ENCODE measurements at places on chromosomes 16 and 17.

DNA sequence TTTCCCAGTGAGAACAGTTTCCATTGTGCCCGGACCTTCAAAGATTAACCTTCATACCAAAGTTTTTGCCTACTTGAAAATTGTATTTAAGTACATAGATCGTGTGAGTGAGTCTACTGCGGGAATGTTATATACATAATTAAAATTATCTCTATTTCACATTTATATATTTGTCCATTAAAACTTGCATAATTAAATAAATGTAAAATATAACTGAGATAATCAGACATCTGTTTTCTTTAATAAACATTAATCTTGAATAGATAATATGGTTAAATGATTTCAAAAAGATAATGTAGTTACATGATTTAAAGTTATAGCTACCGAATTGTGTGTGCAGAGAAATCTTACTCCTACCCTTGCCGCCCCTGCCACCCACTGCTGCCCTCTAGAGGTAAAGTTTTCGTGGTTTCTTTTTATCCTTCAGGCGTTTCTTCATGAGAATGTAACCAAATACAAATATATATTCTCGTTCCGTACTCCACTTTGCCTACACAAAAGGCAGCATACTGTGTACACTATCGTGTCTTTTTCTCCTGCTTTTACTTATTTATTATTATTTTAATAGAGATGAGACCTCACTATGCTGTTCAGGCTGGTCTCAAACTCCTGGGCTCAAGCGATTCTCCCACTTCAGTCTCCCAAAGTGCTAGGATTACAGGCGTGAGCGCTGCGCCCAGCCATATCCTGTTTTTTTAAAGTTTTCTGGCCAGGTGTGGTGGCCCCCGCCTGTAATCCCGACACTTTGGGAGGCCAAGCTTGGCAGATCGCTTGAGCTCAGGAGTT, 35.6 kb downstream of the RPA1 start:
- peak; percentile 60 for DNase-seq

DNA sequence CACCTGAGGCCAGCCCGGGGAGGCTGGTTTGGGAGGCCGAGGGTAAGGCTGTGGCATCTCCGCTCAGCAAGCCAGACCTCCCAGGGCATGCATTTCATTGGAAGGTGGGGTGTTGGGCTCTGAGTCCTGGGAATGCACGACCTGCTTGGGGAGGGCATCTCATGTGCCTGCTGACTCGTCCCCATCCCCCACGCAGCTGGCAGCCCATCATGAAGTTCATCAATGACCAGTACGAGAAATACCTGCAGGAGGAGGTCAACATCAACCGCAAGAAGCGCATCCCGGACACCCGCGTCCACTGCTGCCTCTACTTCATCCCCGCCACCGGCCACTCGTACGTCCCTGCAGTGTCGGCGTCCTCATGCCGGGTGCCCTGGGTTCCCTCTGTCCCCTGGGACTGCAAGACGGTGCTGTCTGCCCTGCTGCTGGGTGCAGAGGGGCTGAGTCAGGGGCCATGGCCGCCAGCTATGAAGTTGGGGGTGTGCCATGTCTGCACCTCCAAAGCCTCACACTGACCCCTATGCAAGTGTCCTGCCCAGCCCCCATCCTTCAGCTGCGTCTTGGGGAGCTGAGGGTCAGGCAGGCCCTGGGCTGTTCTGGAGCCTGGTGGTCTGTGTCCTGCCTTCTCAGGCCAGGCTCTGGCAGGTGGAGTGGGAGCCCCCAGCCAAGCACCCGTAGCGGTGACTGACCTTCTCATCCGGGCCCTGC, 347.9 kb downstream of the SEC14L1 start:
- no peak for DNase-seq

GRCh38 chr17:46811978-46812583, 6.4 kb downstream of the WNT3 start:
- DNase-seq, result no peak

GRCh38 chr17:13096291-13096690, 78.5 kb upstream of the ELAC2 start:
- DNase-seq, result no peak

- no peak for DNase-seq
These were observed 3.9 kb upstream of the NFAT5 start for GRCh38 chr16:69561901-69562300.

DNA sequence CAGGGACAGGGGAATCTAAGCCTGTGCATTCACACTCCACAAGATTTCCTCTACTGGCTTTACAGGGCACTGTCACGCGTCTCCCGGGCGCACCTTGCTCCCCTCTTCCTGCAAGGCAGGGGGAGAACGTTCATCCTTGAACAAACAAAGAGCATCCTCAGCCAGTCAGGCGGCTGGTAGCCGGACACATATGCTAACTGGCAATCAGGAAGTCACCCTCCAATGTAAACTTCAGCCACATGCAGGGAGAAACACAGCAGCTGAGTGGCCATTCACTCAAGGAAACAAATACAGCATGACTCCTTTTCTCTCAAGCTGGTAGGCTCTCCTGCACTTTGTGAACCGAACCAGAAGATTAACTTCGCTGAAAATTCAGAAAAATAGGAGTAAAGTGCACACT, 10.8 kb upstream of the HSBP1 start:
- DNase-seq, result no peak

- no peak for DNase-seq
These were observed 109.6 kb downstream of the CLEC16A start for GRCh38 chr16:11053916-11054460.

DNA sequence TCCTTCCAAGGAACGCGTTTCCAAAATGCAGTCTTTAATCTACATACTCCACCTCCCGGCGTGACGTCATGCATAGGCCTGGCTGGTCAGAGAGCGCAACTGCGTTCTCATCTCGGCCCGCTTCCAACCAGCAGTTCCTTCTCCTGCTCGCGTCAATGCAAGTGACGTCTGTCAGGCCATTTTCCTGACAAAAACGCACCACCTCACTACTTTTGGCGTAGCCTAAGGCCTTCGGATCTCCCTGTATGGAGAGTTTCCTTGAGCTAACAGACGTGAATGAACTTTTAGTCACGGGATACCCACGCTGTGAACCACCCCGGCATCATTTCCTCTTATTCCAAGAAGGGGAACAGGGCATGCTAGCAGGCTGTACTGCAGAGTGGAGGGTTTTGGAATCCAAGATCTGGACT, 25.0 kb downstream of the TEX14 start:
- DNase-seq, result peak; percentile 76

DNA sequence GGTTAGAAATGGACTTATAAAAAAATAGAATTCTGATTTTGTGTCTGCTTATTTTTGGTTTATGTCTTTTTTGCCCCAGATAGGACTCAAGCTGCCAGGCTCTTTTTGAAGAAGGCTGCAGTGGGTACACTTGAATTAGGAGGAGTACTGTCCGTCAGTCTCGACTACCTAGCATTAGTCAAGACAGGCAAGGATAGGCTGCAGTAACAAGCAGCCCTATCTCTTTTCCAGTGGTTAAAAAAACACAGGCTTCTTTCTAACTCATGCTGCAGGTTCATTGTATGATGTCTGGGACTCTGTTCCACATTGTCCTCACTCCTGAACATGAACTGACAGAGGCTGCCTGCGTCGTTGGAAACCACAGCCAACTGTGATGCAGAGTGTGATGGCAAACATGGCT, 8.0 kb downstream of the C16orf46 start:
- DNase-seq, result no peak

DNA sequence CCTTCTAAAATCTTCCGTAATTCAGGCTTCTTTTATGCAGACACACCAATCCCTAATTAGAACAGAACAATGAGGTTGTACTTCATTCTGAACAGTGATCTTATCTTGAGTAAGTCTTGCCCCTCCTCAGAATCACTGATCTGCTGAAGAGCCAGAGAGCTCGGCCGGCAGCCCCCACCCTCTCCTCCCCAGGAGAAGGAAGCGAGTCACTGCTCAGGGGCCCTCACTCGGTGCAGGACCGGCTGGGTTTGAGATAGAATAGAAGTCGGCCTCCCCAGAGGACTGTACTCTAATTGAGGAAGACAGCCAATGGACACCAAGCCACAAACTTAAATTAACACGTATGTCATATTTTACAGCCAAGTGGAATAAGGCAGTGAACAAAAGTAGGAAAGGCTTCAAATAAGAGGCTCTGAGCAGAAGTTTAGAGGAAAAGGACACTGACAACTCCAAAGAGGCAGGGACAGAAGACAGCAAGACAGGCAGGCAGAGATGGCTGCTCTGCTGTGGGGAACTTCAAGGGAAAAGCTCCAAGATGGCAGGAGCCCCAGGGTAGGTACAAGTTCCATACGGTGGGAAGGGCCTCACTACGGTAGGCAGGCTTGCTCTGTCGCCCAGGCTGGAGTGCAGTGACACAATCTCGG, 18.6 kb downstream of the CREBBP start:
- DNase-seq, result no peak

DNA sequence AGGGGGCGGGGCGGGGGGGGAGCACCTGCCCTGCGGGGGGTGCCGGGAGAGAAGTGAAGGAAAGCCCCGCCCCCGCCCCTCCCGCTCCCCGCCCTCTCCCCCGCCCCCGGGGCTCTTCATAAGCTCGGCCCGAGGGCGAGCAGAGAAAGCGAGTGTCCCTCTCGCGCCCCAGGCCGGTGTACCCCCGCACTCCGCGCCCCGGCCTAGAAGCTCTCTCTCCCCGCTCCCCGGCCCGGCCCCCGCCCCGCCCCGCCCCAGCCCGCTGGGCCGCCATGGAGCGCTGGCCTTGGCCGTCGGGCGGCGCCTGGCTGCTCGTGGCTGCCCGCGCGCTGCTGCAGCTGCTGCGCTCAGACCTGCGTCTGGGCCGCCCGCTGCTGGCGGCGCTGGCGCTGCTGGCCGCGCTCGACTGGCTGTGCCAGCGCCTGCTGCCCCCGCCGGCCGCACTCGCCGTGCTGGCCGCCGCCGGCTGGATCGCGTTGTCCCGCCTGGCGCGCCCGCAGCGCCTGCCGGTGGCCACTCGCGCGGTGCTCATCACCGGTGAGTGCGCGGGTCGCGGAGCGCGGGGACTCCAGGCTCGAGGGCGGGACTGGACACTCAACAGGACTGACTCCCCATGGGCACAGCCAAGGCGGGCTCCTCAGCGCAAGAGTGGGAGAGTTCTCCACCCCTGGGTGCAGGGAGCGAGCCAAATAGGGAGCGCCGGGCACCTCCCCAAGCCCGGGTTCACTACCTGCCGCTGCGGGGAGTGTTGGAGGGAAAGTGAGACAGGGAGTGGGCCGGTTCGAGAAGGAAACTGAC, at the start of gene HSD11B2:
TSS of gene HSD11B2 (plus strand) at position 145 of the 798 bp plus-strand sequence. CDS start at position 273, 128 bp downstream.
- peak; percentile 73 for DNase-seq

- DNase-seq, result no peak
These were observed 17.7 kb downstream of the GFOD2 start for GRCh38 chr16:67701420-67701819.

- no peak for DNase-seq
These were observed 54.1 kb downstream of the METRNL start for GRCh38 chr17:83133302-83134121.

DNA sequence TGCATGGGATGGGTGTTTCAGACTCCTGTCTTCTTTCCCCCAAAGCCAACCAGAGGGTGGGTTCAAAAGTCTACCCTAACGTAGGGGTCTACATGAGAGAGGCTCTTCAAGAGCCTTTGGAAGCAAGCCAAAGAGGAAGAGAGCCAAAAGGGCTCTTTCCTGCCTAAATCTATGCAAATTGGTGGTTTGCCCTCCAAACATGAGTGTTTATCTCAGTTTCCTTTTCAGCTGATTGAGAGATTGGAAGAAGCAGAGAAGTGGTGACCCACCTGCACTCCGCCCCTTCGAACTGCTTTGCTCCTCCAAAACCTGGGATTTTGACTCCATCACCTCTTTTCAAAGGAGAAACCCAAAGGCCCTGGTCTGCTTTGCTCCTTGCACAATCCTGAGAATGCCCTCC, 65.4 kb upstream of the MAF start:
- no peak for DNase-seq

GRCh38 chr16:1545044-1546040, 11.9 kb downstream of the TMEM204 start:
- DNase-seq, result no peak

GRCh38 chr16:87581857-87582215, 20.5 kb upstream of the JPH3 start:
- peak; percentile 44 for DNase-seq

GRCh38 chr17:45688820-45689219, 95.3 kb upstream of the CRHR1 start:
- no peak for DNase-seq

GRCh38 chr17:3912827-3913226, 3.4 kb downstream of the P2RX1 start:
- no peak for DNase-seq

DNA sequence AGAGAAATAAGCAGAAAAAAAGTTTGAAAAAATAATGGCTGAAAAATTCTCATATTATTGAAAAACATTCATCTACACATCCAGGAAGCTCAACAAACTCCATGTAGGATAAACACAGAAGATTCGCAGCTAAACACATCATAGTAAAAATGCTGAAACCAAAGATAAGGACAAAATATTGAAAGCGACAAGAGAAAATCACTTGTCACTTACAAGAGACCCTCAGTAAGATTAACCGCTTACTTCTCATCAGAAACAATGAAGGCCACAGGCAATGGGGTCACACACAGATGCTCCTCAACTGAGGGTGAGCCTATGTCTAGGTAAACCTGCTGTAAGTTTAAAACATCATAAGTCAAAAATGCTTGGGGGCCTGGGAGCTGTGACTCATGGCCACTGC, 38.1 kb upstream of the METRNL start:
- no peak for DNase-seq

All from HT-29 (cell line).